ENCODE measurements at places on chromosomes 5 and 9.
A peak's percentile ranks its signal among the peaks of the same experiment; 100 is the strongest.

GRCh38 chr9:135146766-135147473 lies 59.5 kb downstream of the OLFM1 start:
- H3K36me3 ChIP-seq: no peaks in the 10 kb centered on the region
- no peak for DNase-seq
- no peak overlapping the region for H3K4me3 ChIP-seq
- H3K4me1 ChIP-seq: no peaks in the 10 kb centered on the region
- H3K27ac ChIP-seq: no peak overlapping the region

DNA sequence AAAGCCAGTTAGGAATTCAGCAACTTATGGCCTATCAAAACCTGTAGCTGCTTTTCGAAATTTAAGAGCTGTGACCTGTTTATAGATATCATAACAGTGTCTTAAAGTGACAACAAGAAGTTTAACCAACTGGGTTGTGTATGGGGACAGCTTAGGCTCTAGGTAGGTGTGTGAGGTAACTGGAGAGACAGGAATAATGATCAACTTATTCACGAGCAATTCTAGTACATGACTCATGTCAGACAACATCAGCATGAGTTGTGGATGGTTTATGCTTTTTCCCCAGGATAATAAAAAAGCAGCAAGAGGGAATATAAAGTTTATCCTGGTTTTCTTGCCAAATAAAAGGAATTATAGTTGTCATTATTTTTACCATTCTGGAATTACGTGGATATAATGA lies 88.6 kb downstream of the GDNF start:
- H3K27ac ChIP-seq: no peak overlapping the region
- no peak overlapping the region for H3K4me3 ChIP-seq
- no peaks in the 10 kb centered on the region for H3K27me3 ChIP-seq
- no peak for DNase-seq

- no peak for DNase-seq
- H3K36me3 ChIP-seq: no peaks in the 10 kb centered on the region
- H3K27ac ChIP-seq: no peak overlapping the region
- peaks cover 3% of the 10 kb centered on the region for H3K27me3 ChIP-seq
- no peak overlapping the region for H3K4me3 ChIP-seq
These were observed 89.6 kb downstream of the SFXN1 start for GRCh38 chr5:175567954-175568353.

DNA sequence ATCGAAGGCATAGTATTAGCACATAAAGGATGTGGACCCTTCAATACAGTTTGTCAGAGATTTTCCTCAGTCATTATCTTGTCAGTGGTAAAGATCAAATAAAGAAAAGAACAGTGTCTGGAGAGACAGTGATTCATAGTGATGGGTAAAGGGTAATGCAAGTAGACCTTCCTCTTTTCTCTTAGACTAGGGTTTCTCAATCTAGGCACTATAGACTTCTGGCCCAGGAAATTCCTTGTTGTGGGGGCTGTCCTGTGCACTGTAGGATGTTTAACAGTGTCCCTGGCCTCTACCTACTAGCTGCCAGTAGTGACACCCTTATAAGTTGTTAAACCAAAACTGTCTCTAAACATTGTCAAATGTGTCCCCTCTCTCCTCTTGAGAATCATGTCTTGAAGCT lies 6.9 kb downstream of the CAMK4 start:
- peaks cover 22% of the 10 kb centered on the region for H3K36me3 ChIP-seq
- H3K27me3 ChIP-seq: no peaks in the 10 kb centered on the region
- H3K4me3 ChIP-seq: peak overlapping the region; percentile 49

DNA sequence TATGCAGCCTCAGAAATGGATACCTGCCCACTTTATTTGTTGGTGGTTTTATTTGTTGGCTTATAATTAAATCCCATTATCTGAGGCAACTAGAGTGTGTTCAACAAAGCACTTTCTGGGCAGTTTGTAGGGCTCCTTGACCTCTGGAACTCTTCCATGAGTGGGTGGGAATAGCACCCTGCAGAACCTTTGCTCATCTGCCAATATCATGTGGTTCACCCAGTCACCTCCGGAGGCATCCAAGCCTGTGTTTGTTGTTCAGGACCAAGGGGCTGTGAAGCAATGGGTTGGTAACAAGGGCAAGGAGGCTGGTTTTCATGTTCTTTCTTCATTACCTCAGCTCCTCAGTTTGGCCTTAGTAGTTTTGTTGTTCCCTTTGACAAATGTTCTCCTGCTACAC lies 314.0 kb downstream of the NDUFS4 start:
- H3K4me1 ChIP-seq: no peaks in the 10 kb centered on the region
- H3K4me3 ChIP-seq: no peak overlapping the region
- H3K27me3 ChIP-seq: peaks cover 6% of the 10 kb centered on the region
- DNase-seq: no peak
- H3K27ac ChIP-seq: no peak overlapping the region

- no peak overlapping the region for H3K27ac ChIP-seq
- H3K36me3 ChIP-seq: no peaks in the 10 kb centered on the region
- no peak overlapping the region for H3K4me3 ChIP-seq
- no peak for DNase-seq
These were observed 590.9 kb upstream of the ZNF608 start for GRCh38 chr5:125337294-125337693.

DNA sequence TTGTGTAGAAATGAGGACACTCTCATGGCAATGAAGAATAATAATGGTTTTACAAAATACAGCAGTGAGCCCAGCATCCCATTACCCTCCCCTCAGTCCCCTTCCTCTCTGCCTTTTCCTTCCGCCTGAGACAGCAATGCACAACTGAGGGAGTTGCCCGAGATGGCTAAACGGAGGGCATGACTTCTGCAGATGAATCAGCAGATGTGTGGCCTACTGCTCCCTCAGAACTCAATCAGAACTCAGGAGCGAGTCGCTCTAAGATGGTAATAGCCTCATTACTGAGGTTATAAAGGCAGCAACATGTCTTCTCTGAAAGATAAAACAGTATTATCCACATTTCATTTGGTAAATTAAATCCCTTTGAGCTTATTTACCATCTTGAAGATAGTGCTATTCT lies 326.6 kb downstream of the ENC1 start:
- peaks cover 53% of the 10 kb centered on the region for H3K27me3 ChIP-seq
- no peak overlapping the region for H3K4me3 ChIP-seq
- H3K27ac ChIP-seq: no peak overlapping the region
- H3K4me1 ChIP-seq: peaks cover 15% of the 10 kb centered on the region
- DNase-seq: no peak
- H3K36me3 ChIP-seq: no peaks in the 10 kb centered on the region

DNA sequence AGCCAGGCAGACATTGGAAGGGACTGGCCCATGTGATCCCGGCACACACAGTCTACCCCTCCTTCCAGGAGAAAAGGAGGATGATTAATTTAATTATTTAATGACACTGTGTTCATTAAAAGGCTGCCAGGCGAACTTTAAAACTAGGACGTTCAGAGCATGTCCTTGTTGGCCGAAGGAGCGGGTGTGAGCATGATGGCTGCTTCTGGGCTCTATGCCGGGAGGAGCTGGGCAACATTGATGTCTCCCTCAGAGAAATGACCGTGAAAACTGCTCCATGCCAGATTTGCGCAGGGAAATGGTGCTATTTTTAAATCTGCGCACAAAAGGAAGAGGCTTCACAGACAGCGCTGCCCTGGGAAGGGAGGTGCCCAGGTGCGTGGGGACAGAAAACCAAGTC lies 284.9 kb upstream of the IRX4 start:
- no peak overlapping the region for H3K4me3 ChIP-seq
- H3K36me3 ChIP-seq: no peaks in the 10 kb centered on the region
- no peaks in the 10 kb centered on the region for H3K4me1 ChIP-seq
- no peak for DNase-seq
- peaks cover 19% of the 10 kb centered on the region for H3K27me3 ChIP-seq
- no peak overlapping the region for H3K27ac ChIP-seq

GRCh38 chr5:179916523-179916922 lies 8.8 kb upstream of the TBC1D9B start:
- H3K4me1 ChIP-seq: peaks cover 8% of the 10 kb centered on the region
- peaks cover 7% of the 10 kb centered on the region for H3K27me3 ChIP-seq
- no peak overlapping the region for H3K4me3 ChIP-seq
- no peak for DNase-seq

DNA sequence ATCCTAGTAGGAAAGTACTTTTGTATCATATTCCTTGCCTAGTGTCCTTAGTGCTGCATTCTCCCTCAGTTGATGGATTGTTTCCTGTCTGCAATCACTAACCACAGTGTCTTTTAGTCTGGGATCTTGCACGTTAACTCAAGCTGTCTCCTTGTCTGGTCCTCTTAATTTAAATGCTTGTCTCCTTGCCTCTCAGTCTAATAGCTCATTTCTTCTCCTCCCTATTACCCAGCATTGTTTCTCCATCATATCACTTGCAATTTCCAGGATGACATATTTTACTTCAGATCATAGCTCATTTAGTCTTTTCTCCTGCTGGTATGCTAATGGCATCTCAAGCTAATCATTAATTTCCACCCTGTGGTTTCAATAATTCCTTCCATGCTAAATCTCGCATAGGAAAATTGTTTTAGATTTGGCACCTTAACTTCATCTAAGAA lies 2052.0 kb upstream of the C9orf72 start:
- DNase-seq: no peak
- H3K4me1 ChIP-seq: no peaks in the 10 kb centered on the region
- H3K27ac ChIP-seq: no peak overlapping the region
- no peaks in the 10 kb centered on the region for H3K36me3 ChIP-seq

GRCh38 chr5:168479166-168479565 lies 7.1 kb upstream of the RARS1 start:
- no peak overlapping the region for H3K4me3 ChIP-seq
- DNase-seq: no peak
- peaks cover 13% of the 10 kb centered on the region for H3K4me1 ChIP-seq
- no peaks in the 10 kb centered on the region for H3K36me3 ChIP-seq
- H3K27ac ChIP-seq: no peak overlapping the region

GRCh38 chr5:39631958-39632357 lies 207.2 kb upstream of the DAB2 start:
- peaks cover 22% of the 10 kb centered on the region for H3K27me3 ChIP-seq
- H3K27ac ChIP-seq: no peak overlapping the region
- H3K4me3 ChIP-seq: no peak overlapping the region
